NCI-H226 (cell line): ENCODE measurements at places on chromosomes 2 and 18.

DNA sequence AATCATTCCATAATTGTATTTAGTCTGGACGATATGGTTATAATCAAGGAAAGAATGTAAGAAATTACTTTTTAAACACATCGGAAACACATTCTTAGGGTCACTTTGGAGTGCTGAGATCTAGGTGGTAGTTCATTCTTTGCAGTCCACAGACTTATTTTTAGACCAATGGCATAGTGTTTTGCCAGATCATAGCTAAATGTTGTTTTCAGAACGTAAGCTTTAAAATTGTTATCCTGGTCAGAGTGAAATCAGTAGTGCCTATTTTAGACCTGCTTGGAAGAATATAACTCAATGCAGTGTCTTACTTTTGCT lies 4.3 kb downstream of the MYL12A start:
- no peak for DNase-seq

GRCh38 chr2:233448220-233448559 lies 93.9 kb downstream of the DGKD start:
- DNase-seq = no peak

DNA sequence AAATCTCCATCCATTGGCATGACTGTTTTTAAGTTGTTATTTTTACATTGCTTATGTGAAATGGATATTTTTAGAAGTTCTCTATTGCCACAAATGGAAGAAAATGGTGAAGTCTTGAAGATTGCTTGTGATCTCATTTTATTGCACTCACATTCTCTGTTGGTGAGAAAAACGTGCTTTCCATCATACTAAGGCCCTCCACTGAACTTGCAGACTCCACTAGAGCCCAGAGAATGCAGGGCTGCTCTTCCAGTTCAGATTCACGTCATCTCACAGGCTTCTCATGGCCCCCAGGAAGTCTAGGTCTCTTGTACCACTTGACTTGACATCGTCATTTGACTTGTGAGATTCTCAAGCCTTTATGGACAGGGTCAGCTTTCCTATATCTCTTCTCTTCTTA lies 254.8 kb upstream of the COPS8 start:
- no peak for DNase-seq

DNA sequence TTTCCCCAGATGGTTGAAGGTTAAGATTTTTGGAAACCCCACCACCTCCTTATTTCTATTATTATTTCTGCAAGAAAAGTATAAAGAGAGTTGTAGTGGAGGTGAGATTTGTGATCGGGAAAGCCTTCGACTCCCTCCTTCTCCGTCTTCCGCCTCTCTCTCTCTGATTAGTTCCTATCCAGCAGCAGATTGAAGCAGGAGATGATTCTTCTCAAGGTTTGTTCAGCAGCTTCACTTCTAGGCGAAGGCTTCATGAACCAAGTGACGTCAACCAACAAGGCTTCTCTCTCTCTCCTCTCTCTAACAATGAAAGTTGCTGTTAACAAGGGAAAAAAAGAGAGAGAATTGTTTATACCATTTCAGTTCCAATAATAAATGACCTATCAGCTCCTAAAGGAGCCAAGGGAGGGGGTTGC lies at the start of gene BAZ2B:
Gene BAZ2B, minus strand, starts transcription at position 263 of the 416 bp plus-strand sequence. CDS start 137,829 bp downstream, outside the sequence.
- DNase-seq = peak; percentile 59

GRCh38 chr2:112229348-112229747 lies 25.5 kb downstream of the ZC3H8 start:
- DNase-seq = peak; percentile 77

DNA sequence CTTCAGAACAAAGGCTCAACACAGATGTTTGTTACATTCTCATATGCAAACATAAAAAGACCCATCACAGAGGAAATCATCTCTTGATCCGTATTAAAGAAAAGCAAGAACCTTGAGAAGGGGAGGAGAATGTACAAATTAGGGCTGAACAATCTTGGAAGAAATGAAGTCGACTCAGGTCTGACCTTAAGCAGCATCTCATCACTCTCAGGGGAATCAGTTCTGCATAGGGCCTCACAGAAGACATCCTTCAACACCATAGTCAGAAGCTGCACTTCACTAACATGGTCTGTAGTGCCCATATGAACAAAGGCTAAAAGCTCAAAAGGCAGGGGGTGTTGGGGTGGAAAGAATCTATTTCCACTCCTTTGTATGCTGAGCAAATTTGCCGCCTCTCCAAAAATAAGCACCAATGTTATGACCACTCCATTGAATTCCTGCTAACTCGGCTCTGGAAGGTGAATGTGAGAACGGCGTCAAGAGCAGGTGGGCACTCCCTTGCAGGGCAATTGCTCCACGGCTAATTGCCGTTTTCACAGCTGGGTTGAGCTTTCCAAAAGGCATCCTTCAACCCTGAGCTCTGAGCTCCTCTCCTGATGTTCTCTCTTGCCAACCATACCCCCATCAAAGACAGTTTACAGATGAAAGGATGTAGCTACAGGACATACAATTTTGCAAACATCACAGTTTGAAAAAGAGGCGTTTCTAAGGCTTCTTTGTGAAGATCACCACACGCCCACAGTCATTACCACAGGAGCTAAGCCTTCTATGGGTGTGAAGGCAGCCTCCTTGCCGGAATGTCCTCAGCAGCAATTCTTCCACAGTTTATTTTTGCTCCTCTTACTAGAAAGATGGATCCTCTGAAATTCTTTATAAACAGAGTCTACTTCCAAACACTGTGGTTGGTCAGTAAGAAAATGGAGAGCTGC lies 10.0 kb downstream of the KLF7 start:
- DNase-seq = no peak

- DNase-seq = no peak
These were observed 78.3 kb downstream of the CMPK2 start for GRCh38 chr2:6787376-6787775.

DNA sequence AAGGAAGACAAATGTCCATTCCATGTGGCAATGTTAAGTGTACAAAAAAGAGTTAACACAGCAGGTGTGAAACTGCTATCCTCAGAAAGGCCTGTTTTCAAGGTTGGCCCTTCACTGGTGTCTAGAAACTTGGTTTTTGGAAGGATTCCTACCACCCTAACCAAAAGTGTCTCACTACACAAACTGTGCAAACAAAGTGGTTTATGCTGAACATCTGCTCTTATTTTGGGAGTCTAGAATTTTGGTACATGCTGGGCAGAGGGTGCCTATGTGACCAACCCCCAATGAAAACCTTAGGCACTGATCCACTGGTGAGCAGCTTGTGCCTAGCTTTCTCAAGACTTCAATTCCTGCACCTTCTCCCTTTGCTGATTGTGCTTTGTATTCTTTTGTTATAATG lies 14.3 kb downstream of the GFPT1 start:
- no peak for DNase-seq

DNA sequence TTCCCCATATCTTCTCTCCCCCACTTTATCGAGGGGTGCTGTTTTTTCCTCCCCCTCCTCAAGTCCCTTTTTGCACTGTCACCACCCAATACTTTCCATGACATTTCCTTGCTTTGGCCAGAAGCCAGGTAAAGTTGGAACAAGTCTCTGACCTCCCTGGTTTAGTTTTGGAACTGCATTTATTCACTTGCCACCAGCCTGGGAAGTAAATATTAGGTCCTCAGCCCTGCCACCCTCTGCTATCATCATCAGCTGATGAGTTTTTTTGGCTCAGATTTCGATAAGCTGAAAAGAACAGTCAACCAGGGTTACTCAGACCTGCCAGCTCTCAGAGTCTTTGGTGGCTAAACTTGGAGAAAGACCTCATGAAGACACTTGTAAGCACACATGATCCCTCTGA lies 47.0 kb downstream of the DHRS9 start:
- no peak for DNase-seq

DNA sequence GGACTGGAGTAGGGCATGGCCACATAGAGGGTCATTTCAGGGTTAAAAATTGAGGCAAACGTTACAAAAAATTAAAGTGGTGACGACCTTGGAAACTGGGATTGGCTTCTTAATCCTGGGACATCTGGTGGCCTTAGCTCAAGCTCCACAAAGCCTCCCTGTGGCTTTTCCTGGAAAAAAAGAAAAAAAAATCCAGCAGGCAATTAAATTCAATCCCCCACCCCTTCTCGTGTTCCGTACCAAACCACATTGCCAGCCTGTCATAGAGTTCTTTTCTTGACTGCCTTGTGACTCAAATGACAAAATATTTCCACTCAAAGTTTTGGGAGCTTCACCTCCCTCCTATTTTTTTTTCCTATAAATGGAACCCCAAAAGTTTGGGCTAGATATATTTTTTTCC lies 195.6 kb downstream of the HRH4 start:
- no peak for DNase-seq

DNA sequence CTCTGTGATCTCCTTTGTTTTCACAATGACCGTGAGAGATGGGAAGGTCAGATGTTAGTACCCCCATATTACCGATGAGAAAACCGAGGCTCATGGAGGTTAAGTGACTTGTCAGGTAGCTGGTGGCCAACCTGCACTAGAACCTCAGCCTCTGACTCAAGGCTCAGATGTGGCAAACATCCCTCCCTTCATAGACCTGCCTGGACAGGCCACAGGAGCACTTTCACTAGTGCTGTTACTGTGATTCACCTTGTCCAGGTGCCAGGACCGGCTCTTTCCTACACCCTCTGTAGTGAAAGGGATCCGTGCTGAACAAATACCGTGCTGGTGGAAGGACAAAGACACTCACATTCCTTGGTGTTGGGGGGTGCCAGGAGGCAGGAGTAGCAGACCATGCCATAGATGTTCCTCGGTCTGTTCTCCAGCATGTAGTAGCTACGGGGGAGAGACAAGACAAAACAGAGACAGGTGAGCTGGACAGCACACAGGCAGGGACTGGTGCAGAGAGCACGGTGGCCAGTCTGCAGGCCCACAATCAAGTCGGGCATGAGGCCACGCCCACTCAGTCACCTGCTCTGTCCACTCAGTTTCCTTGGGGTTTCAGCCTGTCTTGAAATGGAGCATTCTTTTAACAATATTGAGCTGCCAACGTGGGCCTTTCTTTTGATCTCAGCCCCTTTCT lies 65.9 kb downstream of the EDAR start:
- no peak for DNase-seq

DNA sequence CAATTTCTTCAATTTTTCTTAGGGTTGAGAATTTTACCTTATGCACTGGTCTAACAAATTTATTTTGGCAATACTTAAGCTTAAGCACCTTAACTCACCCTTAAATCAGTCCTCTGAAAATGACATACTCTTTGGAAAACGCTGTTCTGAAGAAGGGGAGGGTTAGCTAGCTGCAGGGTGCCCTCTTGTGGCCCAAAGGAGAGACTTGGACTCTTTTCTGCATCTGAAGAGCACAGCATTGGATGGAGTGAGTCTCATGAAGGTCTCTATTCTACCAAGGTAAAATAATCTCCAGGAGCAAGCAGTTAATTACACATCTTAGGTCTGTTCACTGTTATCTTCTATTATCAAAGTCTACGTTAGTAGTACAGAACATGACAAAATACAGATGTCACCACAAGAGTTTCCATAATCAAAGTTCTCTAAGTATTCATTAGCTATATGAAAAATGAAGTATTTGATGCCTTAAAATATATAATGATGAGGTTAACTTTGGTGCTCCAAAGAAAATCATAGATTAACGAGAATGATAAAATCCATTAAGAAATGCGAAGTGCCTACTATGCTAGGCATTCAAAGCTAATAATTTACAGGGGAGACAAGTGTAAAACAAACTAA lies 24.4 kb downstream of the PUM2 start:
- DNase-seq = no peak

DNA sequence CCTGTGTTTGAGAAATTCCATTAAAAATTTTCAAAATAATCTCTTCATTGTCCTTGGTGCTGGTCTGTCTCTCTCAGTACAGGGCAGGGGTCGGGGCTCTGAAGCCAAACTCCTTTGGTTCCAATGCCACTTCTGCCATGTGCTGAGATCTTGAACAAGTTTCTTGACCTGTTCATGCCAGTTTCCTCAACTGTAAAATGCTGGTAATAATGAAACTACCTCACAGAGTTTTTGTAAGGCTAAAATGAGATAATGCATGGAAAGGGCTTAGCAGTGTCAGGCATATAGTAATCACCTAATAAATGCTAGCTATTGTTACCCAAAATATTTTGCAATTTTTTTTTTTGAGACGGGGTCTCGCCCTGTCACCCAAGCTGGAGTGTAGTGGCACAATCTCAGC lies 16.9 kb upstream of the MREG start:
- DNase-seq = no peak

GRCh38 chr2:26913606-26913998 lies 56.8 kb upstream of the MAPRE3 start:
- DNase-seq = no peak

- DNase-seq = no peak
These were observed 297.0 kb upstream of the REV1 start for GRCh38 chr2:99786636-99787390.

DNA sequence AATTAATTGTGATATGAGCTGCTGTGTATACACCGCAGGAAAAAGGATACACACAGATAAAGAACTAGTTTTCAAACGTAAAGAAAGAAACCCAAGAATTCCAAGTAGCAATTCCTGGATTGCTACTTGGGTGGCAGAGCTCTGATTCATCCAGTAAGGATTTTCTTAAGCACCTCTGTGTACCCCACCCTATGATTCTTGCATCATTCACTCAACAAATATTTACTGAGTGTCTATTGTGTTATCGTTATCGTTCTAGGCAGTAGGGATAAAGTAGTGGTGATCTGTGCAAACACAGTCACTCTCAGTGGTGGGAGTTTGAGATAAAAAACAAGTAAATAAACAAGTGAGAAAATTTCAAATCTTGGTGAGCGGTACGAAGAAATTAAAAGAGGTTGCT lies 4.9 kb upstream of the TMEM200C start:
- peak; percentile 92 for DNase-seq

- DNase-seq = no peak
These were observed 75.2 kb upstream of the TSPYL6 start for GRCh38 chr2:54330926-54331835.

DNA sequence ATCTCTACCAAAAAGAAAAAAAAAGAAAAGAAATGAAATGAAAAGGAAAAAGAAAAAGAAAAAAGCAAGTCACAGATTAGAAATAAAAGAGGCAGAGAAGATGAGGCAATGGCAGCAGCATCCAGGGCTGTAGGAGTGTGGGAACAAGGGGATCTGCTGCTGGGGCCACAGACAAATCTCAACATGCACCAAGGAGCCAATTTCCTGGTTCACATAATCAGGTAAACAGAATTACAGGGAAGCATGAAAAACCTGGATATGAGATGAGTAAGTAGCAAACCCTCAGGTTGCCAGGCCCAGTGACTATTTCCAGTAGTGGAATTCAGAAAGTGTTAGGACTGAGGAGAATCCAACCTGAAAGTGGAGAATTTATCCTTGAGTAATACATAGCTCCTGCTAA lies 77.4 kb upstream of the ARHGAP28 start:
- no peak for DNase-seq

DNA sequence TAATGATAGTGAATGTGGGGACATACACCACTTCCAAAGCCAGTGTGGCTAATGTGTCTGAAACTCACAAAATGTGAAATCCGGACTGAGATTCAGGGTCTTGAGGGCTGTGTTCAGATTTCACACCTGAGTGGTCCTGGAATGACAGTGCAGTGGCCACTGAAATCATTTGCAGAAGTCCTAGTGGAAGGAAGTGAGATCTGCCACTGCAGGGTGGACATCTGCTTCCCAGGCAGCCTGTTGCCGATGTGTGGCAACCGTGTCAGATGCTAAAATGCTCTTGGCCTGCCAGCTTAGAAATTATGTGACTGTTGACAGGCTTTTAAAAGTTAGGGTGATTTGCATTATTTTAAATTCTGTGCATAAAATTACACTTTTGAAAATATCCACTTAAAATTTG lies 77.8 kb upstream of the TMEM200C start:
- no peak for DNase-seq

- DNase-seq = no peak
These were observed 220.0 kb downstream of the NEDD4L start for GRCh38 chr18:58264075-58264474.

GRCh38 chr2:201008296-201008829 lies 44.9 kb upstream of the ORC2 start:
- DNase-seq = no peak

GRCh38 chr2:235955664-235956063 lies 212.5 kb downstream of the GBX2 start:
- DNase-seq = no peak
